ENCODE measurements at places on chromosomes 2 and 18.
A peak's percentile ranks its signal among the peaks of the same experiment; 100 is the strongest.

- DNase-seq: no peak
Measured at GRCh38 chr2:239157771-239158170, 243.0 kb downstream of the HDAC4 start.

GRCh38 chr2:43123486-43123885 lies 102.9 kb downstream of the ZFP36L2 start:
- no peak for DNase-seq

- no peak for DNase-seq
Measured at GRCh38 chr2:46171411-46171953, 125.7 kb upstream of the EPAS1 start.

GRCh38 chr2:31166925-31167324 lies 28.7 kb upstream of the GALNT14 start:
- no peak for DNase-seq

DNA sequence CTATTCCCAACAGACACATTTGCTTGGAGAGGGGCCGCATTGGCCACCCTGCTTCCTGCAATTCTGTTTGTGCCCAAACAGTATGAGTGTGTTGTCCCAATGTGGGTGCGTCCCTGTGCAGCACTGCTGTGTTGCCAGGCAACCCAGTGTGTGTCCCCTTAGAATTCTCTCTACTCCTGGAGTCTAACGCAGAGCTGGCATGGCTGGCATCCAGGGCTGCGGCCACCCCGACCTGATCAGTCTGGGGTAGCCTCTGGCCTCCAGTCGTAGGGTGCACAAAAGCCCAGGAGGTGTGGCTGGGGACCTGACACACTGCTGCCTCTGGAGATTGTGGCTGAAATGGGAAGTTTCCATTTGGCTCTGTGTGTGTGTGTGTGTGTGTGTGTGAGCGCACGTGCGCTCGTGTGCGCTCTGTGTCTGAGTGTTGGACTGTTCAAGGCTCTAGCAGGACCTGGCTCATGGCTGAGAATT lies 48.0 kb downstream of the TEX44 start:
- peak; percentile 74 for DNase-seq

- no peak for DNase-seq
Measured at GRCh38 chr2:172848519-172848918, 112.9 kb downstream of the RAPGEF4 start.

DNA sequence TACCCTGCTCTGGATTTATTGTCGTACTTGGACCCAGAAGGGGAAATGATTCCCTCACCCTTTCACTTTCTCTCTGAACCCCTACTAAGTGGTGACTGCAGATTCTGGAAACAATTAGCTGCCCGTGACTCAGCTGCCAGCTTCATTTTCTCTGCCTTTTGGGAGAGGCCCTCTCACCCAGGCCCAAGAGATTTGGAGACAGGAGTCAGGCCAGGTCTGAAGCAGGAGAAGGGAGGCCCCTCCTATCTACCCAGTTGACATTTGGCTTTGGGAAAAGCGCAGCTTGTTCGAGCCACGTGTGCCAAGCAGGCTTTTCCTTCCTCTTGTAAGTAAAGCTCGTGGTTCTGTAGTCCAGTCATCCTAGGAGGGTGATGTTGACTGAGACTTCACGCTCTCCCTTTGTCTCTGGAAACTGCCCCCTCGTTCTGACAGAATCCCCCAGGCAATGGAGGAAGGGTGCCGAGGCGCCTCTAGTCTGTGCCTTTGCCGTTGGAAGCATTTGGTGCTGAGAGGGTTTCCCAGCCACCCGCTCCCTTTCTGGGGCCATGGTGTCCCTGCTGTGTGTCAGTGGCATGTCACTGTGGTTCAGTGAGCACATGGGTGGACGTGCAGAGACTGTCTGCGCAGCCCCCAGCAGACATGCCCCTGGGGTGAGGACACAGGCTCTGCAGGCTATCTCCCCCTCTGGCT lies 8.6 kb downstream of the OXER1 start:
- no peak for DNase-seq

- peak; percentile 66 for DNase-seq
Measured at GRCh38 chr2:8822218-8822617, 15.2 kb downstream of the KIDINS220 start.

Measured in NB4 (cell line).